ENCODE measurements at places on chromosomes 16 and 17.

GRCh38 chr16:84453061-84453752, 51.3 kb downstream of the MEAK7 start:
- DNase-seq, result no peak

DNA sequence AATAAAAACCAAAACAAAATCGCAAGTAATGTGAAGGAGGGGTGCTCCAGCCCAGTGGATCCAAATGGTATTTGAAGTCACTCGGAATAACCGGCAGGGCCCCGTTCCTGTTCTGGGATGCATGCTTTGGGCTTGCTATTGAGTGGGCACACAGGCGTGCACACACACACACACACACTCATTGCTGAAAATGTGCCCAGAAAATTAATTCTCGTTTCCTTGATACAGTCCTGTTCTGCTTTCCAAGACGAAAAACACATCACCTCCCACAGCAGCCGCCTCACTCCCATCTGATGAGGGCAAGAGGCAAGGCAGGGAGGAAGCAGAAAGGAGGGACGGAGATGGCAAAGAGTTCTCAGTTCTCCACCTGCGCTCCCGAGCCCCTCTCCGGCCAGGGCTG, 62.2 kb upstream of the SDK2 start:
- no peak for DNase-seq

GRCh38 chr16:28092721-28093384, 29.3 kb upstream of the GSG1L start:
- DNase-seq, result no peak

GRCh38 chr16:87414251-87414680, 22.1 kb downstream of the MAP1LC3B start:
- no peak for DNase-seq

DNA sequence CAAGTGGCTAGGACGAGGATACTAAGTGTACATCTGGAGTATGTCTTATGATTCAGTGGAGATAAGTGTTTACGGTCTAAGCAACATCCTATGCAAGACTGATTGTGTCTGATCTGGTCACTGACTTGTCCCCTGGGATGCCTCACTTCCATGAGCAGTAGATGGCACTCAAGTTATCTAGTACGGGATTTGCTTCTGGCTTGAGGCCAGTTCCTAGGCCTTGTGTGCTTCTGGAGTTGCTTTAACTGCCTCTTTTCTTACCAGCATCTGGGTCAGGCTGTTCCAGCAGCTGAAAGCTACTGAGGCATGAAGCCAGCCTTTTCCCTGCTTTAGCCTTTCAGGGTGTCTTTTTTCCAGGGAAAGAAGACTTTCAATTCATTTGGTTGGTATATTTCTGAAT, 23.0 kb downstream of the SUPT6H start:
- no peak for DNase-seq

DNA sequence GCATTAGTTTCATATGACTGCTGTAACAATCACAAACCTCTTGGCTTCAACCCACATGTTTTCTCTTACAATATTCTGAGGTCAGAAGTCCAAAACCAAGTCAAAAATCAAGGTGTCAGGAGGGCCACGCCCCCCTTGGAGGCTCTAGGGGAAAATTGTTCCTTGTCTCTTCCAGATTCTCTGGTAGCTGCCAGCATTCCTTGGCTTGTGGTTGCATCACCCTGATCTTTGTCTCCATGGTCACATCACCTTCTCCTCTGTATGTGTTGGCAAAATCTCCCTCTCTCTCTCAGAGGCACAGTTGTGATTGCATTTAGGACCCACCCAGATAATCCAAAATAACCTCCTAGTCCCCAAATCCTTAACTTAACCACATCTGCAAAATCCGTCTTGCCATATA, 105.8 kb downstream of the GAS7 start:
- no peak for DNase-seq

All from stimulated activated CD4-positive, alpha-beta T cell treated with anti-CD3 and anti-CD28 coated beads, Interleukin-2, amount 100 ng/mL, for 24 hours (primary cell).